Ammon's horn (tissue), 1 donor: ENCODE measurements at places on chromosomes 12 and 14.

- DNase-seq = no peak
Observed at GRCh38 chr12:30613119-30613830, 82.4 kb downstream of the IPO8 start.

GRCh38 chr12:48875944-48876515 lies 10.4 kb upstream of the RND1 start:
- DNase-seq = no peak

DNA sequence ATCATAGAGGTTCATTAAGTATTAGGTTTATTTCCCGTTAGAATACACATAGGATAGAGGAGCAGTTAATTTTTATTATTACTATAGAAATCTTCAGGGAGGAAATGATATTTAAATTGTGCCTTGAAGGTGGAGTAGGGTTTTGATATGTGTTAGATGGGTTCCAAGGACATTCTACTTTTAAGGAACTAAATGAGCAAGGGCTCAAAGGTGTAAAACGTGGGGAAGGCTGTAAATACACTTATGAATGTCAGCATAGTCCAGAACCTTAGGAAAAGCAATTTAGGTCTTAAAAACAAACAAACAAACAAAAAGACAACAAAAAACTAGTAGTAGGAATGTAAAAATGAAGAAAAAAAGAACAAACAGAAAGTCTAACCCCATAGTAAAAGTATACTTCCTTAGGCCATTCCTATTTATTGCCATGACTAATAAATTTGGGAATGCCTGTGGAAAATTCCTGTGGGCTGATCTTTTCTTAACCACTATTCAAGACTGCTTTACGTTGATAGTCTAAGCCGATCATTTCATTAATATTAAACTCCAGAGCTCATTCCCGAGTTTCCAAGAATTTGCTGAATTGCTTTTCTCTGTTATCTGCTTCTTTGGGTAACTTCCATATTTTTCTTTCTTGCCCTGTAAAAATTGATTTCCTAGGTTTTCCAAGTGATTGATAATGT lies 180.3 kb downstream of the RAD51B start:
- DNase-seq = no peak

GRCh38 chr14:24307575-24308341 lies at the start of gene CIDEB:
Gene CIDEB, minus strand, starts transcription at chr14:24307977. Its CDS starts 119 bp downstream, at chr14:24307858.
- peak; percentile 70 for DNase-seq

DNA sequence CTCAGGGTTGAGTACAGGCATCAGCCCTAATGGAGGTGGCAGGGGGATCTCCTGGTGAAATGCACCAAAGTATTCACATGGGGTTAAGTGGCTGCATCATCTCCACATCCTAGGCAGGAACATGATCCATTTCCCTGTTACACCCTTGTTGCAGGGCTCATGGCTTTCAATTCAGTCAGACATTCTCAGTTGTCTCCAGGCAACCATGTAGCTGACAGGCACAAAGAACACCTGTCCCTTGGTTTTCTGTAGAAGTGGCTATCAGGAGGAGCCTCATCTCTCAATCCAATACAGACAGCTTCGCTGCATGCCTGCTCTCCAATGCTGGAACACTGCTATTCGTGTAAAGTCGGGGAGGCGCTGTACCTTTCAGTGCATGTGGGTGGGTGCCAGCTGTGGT lies 299.0 kb upstream of the FOXG1 start:
- DNase-seq = no peak

DNA sequence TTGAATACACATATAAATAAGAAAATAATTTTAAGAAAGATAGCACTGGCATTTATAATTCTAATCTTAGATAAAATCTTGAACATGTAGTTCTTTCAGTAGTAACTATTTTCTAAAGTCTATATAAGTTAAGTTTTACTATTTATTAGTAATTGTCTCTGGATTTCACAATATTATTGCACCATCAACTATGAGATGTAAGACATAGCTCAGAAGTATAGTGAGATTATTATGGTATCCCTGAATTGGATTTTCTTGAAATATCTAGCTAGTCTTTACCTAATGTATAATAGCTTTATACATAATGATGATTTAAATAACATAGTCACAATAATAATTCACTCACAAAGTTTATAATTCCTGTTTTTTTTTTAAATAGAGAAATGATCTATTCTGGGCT lies 6.7 kb downstream of the CLEC12A start:
- DNase-seq = no peak

DNA sequence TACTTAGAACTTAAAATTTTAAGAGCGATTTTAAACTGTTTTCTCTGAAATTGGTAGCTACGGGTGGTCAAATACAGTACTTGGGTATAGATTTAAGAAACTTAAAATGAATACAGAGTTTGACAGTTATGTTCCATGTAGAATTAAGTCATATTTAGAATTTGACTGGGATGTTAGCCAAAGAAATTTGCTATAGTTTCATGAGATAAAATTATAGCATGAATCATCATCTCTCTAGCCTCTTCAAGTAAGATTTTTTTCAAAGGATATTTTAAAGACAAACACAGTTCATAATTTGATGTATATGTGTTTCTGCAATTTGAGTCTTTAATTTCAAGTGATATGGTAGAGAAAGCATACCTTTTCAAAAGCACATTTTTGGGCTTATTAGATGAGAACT lies 41.0 kb downstream of the ZCRB1 start:
- DNase-seq = no peak

GRCh38 chr14:58901826-58902225 lies 264.1 kb downstream of the DACT1 start:
- no peak for DNase-seq

- no peak for DNase-seq
Observed at GRCh38 chr14:99790978-99791376, 2.2 kb upstream of the EML1 start.

DNA sequence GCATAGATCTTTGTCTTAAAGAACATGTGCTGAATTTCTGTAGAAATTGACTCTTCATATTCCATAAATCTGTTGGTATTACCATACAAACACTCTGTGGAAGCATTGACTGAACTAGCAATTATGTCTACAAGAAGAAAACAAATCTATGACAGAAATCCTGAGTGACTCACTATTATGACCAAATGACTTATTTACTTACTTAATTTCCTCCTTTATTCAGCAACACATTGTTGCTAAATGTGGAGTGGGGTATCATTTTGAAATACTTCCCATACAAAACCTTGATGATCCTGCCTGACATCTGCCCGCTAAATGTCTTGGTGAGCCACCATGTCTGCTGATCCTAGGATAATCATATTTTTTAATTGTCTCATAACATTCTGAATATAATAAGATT lies 99.1 kb upstream of the SLCO1C1 start:
- DNase-seq = no peak

GRCh38 chr14:89811954-89812575 lies 142.5 kb downstream of the EFCAB11 start:
- DNase-seq = no peak

GRCh38 chr12:50518090-50518489 lies 13.3 kb downstream of the DIP2B start:
- no peak for DNase-seq

DNA sequence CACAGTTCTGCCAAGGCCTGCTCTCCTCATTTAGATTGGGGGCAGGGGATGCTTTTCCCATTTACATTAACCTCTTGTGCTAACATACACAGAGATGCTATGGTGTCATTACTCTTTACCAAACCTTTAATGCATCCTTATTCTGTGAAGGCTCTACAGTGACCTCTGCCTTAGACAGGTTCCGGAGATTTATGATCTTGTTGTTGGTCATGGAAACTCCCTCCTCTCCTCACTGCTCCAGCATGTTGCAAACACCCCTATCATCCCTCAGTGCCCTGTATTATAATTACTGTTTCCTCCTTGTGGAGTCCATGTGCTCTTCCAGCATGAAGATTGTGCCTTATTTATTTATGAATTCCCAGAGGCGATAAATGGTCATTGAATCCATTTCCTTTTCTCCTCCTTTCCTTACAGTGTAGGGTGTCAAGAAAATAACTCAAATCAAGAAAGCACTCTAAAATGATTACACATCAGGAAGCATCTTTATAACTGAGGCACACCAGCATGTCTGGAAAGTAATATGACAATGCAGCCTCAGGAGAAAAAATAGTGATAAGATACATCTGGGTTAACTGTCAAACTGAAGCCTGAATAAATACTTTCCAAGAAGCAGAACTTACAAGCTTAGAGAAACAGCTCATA lies 37.8 kb downstream of the RTN1 start:
- no peak for DNase-seq

DNA sequence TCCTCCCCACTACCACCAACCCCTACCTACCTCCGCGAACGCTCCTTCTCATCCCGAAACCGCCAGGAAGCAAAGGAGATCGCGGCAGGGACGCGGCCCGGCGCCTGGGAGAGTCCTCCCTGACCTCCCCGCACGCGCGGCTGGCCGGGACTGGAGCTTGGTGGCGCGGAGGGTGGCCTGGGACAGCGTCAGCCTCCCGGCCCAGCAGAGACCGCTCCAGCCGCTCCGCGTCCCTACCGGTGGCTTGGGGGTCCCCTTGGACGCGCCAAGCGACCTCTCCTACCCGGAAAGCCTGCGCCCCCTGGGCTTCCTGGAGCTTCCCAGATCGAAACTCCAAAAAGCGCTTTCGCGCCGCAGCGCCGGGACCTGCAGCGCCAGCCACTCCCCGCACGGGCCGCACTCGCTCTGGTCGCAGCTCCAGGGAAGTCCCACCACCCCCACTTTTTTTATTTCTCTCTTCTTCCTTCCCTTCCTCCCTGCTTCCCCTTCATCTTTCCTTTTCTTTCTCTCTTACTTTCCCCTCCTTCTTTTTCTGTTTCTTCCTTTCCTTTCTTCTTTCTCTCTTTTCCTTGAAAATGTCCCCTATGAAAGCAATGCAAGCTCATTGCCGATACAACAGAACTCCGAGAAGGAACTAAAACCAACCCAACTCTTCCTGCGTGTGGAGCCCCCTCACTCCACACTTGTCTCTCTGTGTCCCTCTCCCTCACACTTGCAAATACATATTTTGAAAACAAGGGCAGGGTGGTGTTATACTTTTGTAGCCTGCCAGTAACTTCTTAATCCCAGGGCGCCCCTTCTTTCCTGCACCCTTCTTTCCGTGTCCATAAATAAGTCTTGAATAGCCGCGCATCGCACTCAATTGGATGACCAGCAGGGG lies 3.8 kb downstream of the DIO3 start:
- no peak for DNase-seq

DNA sequence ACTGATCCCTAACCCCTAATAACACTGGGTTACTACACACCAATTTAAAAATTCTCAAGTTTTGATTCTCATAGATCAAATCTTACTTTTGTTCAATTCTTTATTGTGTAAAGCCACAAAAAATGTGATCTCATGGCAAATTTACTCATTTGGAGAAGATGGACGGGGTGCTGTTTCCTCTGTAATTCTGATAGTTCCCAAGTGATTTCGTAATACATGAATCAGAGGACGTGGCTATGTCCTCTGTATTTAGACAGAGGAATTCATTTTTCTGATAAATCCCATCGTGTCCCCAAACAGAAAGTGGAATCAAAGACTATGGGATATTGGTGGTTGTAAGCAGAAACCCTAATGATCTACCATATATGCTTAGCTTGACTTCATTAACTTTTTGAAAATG lies 76.6 kb upstream of the GNG2 start:
- no peak for DNase-seq

DNA sequence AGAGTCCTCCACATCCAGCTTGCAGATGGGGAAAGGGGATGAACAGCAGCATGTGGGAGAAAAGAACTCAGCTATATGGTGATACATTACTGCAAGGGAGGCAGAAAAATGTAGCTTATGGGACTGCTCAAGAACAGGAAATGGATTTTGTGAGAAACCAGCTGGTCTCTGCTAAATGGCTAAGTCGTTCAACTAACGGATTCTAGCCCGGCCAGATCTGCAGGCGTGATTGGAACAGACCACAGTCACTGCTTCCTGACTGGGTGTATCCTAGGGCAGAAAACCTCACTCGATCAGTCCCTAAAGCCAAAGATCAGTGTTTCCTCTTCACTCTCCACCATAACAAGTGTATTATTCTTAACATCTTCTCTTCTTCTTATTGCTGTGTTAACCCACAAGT lies 8.1 kb upstream of the PTGDR start:
- no peak for DNase-seq

- no peak for DNase-seq
Observed at GRCh38 chr14:76993752-76994151, 34.8 kb downstream of the IRF2BPL start.

GRCh38 chr12:25714198-25714984 lies 161.3 kb upstream of the LMNTD1 start:
- no peak for DNase-seq

DNA sequence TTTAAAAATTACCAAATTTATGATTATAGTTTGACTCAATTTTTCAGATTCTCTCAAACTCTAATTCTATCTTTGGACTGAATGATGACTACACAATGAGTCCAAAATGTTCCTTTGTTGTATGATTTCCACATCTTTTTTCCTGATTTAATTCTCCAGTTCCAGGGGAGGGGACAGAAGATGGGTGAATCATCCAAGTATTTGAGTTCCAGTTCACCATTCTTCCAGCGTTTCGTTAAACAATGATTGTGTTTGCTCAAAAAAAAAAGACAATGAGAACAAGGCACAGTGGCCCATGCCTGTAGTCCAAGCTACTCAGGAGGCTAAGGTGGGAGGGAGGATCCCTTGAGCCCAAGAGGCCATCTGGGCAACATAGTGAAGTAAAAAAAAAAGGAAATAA lies 23.8 kb downstream of the BAZ1A start:
- no peak for DNase-seq

GRCh38 chr14:105855893-105856675 lies 329.7 kb downstream of the TMEM121 start:
- no peak for DNase-seq

- DNase-seq = no peak
Observed at GRCh38 chr12:97301576-97301975, 161.0 kb upstream of the RMST start.

- DNase-seq = no peak
Observed at GRCh38 chr14:80605536-80605935, 336.0 kb downstream of the CEP128 start.

DNA sequence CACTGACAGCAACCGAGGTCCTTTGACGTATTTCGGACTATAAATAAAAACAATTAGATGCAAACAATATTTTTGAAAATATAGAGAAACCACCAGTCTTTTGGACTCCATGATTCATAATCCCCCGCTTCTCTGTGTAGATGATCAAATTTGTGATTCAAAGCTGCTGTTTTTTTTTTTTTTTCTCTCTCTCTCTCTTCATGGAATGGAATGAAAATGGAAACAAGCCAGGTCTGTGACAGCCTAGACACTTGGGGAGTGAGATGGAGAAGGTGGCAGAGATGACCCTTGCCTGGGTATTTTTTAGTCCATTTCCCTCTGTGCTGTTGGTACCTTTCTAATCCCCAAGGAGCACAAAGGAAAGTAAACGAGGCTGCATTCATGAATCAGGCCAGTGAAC lies 248.5 kb downstream of the GLT1D1 start:
- DNase-seq = no peak
